ENCODE measurements at places on chromosomes 5 and 9. TPM values are rescaled to one million over a fixed set of nuclear protein-coding genes. Genes with fewer than 3 reads are reported as not detected.

Gene PCDHGC4
- 2.2 TPM for polyA plus RNA-seq

Gene MACROH2A1
- not detected for polyA plus RNA-seq

Gene LCN1
- not detected for polyA plus RNA-seq

Gene TAF11L10
- polyA plus RNA-seq: not detected

Gene IFNA21
- not detected for polyA plus RNA-seq

Gene C5orf63
- polyA plus RNA-seq: 9.7 TPM

All from muscle of arm (tissue), 14 donors.